SK-N-MC (cell line): ENCODE measurements at places on chromosomes 4 and X.

DNA sequence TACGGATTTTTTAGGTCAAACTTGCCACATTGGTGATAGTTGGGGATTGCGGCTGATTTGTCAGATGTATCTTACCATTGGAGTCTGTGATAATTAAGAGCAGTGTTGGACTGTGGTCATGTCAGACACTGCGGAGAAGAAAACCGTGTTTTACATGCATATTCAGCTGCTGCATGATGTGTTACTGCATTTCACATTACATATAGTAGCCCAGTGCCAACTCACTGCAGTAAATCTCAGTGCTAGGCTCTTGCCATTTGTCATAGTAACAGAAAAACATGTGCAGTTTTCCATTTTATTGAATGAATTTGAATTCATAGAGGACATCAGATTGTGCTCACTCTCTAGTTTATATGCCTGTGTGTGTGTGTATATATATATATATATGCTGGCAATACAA lies 543.7 kb downstream of the IL1RAPL1 start:
- no peak for DNase-seq

DNA sequence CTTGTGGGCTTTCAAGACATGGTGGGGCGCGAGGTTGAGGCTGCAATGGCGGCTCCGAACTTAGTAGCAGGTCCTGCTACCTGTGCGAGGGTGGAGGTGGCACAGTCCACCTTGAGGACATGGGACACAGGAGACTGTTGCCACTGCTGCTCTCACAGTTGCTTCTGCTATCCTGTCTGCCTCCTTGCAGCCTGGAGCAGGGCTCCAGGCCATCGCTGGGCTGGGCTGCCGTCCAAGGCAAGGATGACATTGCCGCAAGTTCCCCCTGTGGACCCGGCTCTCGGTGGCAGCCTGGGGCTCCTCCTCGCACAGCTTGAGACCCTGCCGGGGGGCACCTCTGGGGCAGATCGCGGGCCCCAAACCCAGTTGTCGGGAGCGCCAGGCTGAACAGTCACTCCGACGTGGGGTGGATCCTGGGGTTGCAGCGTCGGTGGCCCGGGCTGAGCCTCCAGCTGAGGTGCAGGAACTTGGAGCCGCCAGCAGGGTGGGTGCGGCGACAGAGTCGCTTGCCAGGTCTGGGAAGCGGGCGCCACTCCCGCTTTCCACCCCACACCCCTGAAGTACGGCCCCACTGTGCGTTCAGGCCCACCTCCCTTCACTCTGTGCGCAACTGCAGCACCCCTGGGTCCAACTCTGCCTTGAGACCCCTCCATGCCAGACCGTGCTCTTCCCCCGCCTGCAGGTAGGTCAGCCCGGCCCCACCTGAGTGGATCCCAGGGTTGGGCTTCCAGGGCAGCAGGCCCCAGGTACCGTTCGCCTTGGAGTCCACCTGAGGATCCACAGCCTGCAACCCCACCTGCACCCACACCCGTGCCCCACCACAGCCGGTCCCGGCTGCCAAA lies 192.7 kb upstream of the NUDT6 start:
- DNase-seq: no peak

DNA sequence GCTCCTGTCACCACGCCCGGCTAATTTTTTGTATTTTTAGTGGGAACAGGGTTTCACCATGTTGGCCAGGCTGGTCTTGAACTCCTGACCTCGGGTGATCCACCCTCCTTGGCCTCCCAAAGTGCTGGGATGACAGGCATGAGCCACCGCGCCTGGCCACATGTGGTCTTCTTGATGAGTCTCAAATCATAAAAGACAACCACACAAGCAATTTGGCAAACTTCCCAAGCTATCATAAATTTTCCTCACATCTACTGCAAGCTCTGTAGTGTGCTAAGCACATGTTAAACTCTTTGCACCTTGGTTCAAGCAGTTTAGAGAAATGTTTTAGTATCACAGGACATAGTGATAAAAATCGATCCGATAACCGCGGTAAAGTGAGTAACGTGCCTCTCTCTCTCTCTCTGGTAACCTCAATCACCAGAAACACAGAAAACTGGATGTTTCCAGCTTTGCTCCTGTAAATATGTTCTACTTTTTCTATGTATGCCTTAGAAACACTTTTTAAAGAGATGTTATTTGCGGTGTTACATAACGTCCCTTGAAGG lies 256.8 kb downstream of the DHRSX start:
- DNase-seq: peak; percentile 63

- peak; percentile 55 for DNase-seq
These were observed 518.0 kb downstream of the TMA16 start for GRCh38 chr4:164012396-164013027.

GRCh38 chr4:11421116-11421515 lies 7.6 kb downstream of the HS3ST1 start:
- no peak for DNase-seq

DNA sequence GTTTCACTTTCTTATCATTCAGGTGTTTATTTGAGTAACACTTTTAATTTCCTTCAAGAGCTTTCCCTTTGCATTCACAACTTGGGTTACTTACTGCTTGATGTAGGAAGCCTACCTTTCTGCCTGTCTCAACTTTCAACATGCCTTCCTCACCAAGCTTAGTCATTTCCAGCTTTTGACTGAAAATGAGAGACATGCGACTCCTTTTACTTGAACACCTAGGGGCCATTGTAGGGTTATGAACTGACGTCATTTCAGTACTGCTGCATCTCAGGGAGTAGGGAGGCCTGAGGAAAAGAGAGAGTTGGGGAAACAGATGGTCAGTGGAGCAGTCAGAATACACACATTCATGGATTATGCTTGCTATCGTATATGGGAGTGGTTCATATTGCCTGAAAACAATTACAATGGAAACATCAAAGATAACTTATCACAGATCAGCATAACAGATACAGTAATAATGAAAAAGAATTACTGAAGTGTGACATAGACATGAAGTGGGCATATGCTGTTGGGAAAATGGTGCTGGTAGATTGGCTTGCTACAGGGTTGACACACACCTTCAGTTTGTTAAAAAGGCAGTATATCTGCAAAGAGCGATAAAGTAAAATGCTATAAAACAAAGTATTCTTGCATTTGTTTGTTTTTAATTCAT lies 25.7 kb downstream of the USP53 start:
- no peak for DNase-seq

DNA sequence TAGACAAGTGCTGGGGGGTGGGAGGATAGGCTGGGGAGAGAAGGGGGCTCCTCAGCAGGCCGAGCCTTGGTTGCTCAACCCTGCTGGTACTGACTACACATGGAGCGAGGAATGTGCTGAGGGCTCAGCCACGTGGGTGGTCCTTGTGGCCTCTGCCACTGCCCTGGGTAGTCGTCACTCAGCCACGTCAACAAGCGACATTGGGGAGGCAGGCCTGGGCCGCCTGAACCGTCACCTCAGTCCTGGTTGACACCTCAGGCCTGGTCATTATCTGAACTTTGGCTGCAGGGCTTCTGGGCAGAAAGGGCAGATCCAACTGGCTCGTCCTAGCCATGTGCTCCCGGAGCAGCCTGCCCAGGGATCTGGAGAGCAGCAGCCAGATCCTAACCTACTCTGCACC lies 62.7 kb upstream of the GDPD2 start:
- DNase-seq: no peak

GRCh38 chr4:73620115-73620792 lies at the start of gene RASSF6:
TSS of gene RASSF6 (minus strand) at chr4:73620436. CDS start at chr4:73611795, 8,641 bp downstream.
- DNase-seq: no peak

DNA sequence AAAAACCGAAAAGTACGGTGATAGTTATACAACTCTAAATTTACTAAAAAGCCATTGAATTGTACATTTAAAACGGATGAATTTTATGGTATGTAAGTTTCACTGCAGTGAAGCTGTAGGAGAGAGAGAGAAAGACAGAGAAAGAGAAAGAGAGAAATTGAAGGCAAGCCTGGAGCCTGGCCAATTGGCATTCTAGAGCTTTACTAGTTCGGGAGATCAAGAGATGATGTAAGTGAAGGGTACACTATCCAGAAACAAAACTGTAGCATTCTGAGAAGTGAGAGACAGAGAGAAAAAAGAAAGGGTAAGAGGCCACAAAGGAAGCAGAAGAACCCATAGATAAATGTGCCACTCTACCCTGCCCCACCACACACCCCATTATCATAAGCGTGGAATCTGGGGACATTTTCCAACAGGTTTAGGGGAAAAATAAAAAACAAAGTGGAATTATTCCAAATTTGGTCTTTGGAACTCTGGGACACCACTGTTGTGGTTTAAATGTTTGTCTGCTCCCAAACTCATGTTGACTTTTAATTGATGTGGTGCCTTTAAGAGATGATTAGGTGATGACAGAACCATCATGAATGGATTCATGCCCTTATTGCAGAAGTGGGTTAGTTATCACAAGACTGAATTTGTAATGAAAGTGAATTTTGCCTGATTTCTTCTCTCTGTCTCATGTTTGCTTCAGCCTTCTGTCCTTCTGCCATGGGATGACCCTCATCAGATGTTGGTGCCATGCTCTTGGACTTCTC lies 123.0 kb upstream of the PLS3 start:
- DNase-seq: no peak

- DNase-seq: no peak
These were observed 144.1 kb downstream of the SLC7A11 start for GRCh38 chr4:138097912-138098600.

- no peak for DNase-seq
These were observed 4.3 kb downstream of the PNCK start for GRCh38 chrX:153669174-153669890.

GRCh38 chrX:78377186-78377585 lies 49.8 kb upstream of the CYSLTR1 start:
- DNase-seq: no peak

GRCh38 chrX:139448996-139449395 lies 81.5 kb upstream of the F9 start:
- DNase-seq: no peak

GRCh38 chrX:136147976-136148375 lies 643 bp downstream of the FHL1 start:
- DNase-seq: no peak

DNA sequence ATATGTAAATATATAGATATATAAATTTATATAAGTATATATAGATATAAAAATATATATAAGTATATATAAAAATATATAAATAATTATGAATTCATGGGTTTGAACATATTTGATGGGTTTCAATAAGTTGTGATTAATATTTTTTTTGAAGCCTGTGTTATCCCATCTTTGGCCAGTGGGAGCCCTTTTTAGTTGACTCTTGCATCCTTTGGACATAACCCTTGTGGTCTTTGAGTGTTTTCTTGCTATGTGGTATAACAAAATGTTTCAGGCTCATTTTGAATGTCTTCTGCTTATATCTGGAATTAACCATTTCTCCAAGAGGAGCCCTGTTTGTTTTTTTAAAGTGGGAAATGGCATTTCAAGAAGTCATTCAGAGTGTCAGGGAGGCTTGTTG lies 15.2 kb downstream of the SNX25 start:
- no peak for DNase-seq
